ENCODE measurements at places on chromosomes 5 and 9.

GRCh38 chr9:12414514-12414913 lies 278.7 kb upstream of the TYRP1 start:
- no peak for DNase-seq

- no peak for DNase-seq
Measured at GRCh38 chr5:102853680-102854079, 98.6 kb downstream of the PAM start.

DNA sequence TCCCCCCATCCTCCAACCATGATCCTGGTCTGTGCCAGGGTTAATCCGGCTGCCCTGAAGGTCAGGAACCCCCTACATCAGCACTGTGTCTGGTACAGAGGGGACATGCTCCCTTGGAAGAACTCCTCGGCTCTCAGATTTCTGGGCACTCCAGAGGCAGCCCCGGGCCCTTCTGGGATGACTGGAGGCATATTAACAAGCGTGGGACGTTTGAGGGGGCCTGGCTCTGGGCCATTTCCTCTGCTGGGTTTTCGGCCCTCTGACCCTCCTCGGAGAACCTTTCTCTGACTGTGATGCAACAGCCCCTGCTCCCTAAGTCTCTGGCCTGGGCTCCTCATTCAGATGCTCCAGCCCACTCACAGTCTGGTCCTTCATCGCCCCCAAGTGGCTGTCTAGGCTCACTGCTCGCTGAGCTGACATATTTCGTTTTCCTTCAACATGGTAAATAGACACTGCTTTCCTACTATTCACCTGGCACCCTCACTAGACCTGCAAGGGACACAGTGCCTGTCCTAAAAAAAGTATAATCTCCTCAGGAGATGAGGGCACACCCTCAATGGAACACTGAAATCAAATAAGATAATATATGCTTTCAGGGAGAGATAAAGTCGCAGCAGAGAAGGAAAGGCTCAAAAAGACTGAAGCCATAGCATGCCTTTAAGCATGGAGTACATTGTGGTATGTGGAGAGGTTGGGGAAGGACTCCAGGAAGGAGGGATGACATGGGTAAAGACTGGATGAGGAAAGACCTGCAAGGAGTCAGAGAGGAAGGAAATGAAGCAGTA lies 404.7 kb upstream of the TRPC7 start:
- DNase-seq, result no peak

DNA sequence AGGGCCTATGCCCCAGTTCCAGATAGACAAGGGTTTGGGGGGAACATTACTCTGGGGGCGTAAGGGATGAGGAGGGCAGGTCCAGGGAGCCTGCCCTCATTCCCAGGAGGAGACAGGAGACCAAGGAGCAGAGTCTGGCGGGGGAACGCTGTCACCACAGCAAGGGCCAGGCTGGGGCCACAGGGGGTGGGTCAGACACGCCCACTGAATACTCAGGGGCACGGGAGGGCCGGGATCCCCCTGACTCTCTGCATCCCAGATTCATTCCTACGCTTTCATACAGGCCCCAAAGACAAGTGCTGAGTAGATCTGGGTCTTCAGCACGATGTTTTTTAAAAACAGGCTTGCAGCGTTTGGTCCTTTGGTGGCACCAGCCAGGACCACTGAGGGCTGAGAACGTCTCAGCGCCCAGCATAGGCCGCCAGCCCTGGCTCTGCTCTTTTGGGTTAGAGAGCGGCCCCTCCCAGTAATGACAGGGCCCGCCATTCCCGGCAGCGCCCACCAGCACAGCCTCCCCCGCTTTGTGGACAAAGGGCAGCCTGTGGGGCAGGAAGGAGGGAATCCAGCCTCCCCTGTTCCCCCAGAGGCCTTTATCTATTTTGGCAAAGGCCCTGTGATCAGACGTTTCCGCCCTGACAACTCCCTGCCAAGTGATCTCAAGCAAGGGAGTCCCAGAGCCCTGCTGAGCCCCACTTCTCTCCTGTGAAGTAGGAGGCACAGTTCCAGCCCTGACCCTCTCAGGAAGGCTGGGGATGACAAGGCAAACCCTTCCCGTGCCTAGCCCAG lies 24.9 kb downstream of the NEK6 start:
- no peak for DNase-seq

DNA sequence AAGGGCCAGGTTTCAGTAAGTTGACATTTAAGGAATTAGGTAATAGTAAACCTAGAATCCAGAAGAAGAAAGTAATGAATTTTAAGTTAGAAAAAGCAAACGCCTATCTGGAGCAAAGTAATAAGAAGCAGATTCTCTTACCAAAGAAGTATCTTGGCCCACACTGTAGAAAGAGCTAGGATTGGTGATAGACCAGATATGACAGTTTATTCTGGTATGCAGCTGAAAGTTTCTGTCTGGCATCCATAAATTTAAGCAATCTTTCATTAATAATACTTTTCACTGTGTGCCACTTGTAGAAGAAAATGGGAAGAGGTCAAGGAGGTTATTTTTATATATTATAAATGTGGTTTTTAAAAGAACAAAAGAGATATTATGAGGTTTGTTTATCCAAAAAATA lies 3.0 kb downstream of the RECK start:
- no peak for DNase-seq

GRCh38 chr9:121373011-121373729 lies 3.1 kb upstream of the STOM start:
- DNase-seq, result no peak

- DNase-seq, result no peak
Measured at GRCh38 chr5:169350759-169351240, 49.9 kb upstream of the SLIT3 start.

DNA sequence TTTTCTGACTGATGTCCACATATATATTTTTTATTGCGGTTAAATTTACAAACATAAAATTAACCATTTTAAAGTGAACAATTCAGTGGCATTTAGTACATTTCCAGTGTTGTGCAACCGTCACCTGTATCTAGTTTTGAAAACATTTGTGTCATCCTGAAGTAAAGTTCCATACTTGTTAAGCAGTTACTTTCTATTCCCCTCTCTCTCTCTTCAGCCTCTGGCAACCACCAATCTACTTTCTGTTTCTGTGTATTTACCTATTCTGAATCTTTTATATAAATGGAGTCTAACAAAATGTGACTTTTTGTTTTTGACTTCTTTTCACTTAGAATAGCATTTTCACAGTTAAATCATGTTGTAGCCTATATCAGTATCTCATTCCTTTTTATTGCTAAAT lies 480.1 kb upstream of the SMARCA2 start:
- DNase-seq, result no peak

GRCh38 chr5:180960209-180960608 lies 28.4 kb upstream of the BTNL3 start:
- DNase-seq, result no peak

- peak; percentile 81 for DNase-seq
Measured at GRCh38 chr9:33721674-33722358, 73.5 kb upstream of the PRSS3 start.

GRCh38 chr9:87387351-87388011 lies 110.2 kb upstream of the DAPK1 start:
- no peak for DNase-seq

DNA sequence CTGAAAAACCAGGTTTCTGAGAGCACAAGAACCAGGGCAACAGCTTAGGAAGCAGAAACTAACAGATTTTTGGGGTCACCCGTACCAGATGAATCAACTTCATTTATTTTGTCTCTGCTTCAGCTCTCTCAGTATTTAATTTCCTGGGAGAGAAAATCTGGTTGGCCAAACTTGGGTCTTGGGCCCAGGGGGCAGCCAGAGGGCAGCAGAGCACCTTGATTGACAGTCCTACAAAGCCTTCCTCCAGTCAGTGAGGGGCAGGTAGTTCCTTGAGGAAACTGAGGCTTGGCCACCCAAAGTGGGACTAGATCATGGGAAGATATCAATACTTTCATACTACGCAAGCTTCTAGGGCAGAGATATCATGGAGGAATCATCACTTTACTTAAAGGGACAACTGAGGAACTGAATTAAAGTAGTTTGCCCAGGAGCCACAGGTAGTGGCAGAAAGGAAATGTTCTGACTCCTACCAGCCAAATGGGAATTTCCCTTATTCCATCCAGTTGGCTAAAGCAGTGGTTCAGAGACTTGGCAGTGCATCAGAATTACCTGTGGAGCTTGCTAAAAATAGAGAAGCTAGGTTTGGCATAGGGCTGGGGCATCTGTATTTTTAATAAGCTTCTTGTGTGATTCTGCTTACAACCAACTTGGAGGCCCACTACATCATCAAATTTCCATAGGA lies 21.5 kb upstream of the ARHGAP26 start:
- DNase-seq, result peak; percentile 61

GRCh38 chr9:86072394-86072877 lies 26.9 kb downstream of the GOLM1 start:
- no peak for DNase-seq

DNA sequence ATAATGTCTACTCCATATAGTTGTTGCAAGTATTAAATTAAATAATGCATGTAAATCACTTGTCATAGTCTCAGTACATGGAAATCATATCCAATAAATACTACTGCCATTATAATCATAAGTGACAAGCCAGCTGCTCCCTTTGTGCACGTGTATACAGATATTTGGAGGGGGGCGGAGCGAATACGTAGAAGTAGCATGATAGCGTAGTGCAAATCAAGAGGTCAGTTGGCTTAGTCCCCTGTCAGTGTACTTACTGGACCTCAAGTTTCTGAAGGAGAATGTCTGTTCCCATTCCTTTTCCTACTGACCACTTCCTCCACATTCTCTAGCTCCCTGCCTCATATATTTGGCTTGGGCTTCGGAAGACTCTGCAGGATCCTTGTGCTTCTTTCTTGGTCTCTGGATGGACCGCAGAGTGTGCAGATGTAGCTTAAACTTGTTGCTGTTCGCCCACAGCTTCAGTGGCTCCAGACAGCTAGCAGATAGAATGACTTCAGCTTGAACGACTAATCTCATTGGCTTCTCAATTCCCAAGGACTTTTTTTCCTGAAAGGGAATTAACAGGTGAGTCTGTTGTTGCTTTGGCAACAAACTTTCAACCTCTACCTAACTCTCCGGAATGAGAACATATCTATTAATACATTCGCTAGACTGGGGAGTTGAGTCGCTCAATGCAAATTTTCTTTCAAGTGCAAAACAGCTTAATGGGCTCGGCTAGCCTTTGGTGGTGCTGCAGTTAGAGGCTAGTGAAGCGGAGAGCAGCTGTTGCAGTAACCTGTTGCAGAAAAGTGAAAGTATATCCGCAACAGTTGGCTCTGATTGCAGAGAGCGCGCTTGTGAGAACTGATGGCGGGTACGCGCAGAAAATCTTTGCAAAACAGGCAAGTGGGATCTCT lies at the start of gene PCDHB1:
PCDHB1 (plus strand) TSS at position 753 of the 899 bp plus-strand sequence; CDS start at position 850, 97 bp downstream.
- no peak for DNase-seq

DNA sequence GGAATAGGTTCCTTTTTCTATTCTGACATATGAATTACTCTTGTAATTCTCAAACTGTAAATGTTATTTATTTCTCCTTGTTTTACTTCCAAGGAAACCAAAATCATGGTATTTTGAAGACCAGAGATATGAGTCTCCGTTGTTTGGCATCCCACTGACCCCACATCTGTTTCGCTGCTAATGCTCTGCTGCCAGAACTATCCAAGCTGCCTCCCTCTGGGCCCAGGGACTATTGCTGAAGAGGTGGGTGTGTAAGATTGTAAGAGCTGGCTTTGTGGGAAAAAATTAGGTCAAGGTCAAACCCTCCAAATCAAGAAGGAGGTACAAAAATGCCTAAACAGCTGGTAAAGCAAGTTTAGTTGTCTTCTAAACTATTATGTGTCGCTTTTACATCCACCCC lies 129.4 kb upstream of the MYO10 start:
- no peak for DNase-seq

DNA sequence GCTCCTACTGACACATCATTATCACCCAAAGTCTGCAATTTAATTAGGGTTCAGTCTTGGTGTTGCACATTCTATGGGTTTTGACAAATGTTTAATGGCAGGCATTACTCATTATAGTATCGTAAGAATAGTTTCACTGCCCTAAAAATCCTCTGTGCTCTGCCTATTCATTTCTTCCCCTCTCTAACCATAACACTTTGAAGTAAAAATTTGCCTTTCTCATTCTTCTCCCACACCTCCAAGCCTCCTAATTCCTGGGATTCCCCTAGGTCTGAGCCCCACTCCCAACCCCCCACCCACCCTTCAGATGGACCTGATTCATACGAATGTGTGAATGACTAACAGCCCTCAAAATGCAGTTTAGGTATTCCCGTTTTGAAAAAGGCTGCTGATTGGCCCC lies 18.4 kb downstream of the ENC1 start:
- no peak for DNase-seq

DNA sequence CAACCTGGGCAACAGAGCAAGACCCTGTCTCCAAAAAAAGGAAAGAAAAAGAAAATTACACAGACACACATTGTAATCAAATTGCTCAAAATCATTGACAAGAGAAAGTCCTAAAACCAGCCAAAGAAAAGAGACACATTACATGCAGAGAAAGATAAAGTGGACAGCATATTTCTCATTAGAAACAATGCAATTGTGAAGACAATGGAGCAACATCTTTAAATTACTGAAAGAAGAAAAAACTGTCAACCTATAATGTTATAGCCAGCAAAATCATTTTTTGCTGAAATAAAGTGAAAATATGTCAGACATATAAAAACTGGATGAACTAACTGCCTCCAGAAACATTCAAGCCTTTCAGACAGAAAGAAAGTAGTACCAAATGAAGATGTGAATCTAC lies 120.6 kb downstream of the TMEM167A start:
- DNase-seq, result no peak

DNA sequence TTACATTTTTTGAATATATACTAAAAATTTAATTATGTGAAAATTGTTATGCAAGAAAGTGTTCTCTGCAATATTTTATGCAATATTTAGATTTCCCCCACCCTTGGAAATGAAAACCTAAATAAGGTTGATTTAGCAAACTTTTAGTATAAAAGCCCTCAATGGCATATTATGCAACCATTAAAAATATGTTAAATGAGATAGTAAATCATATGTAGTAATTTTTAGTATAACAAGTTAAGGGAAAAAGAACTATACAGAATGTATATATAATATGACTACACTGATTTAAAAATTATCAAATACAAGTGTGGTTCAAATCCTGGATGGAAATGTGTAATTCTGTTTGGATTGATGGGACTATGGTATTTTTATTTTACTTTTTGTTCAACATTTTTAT lies 116.9 kb upstream of the MEF2C start:
- DNase-seq, result no peak

DNA sequence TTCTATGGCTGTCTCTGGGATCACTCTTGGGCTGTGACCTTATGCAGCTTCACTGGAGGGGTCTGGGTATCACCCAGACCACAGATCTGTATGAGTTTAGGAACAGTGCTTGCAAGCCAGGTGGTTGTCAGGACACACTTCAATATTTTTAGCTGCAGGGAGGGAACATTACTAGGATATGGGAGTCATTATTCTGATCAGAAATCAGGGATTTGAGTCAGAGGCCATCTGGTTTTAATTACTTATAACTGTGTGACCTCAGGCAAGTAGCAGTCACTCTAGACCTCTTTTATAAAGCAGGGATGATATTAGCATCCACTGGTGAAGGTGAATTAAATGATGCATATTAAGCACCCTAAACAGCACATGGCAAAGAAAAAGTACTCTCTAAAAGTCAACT lies 60.1 kb upstream of the NMUR2 start:
- DNase-seq, result no peak

All from stimulated activated naive CD4-positive, alpha-beta T cell (primary cell).